ENCODE measurements at places on chromosomes 2 and 18. TPM values are rescaled to one million over a fixed set of nuclear protein-coding genes. Genes with fewer than 3 reads are reported as not detected.

The ST6GAL2 gene
- not detected for total RNA-seq

The UXS1 gene
- total RNA-seq: 60.4 TPM

The SEPTIN2 gene
- 275 TPM for total RNA-seq

The HOXD4 gene
- total RNA-seq: not detected

The CRYBA2 gene
- not detected for total RNA-seq

The CDH7 gene
- not detected for total RNA-seq

The CXCR2 gene
- 24.3 TPM for total RNA-seq
